Cortex of kidney (tissue), 1 donor: ENCODE measurements at places on chromosomes 5 and 9.

GRCh38 chr9:132125361-132125760, 36.5 kb upstream of the NTNG2 start:
- DNase-seq: no peak

GRCh38 chr5:157502143-157502647, 42.2 kb downstream of the NIPAL4 start:
- no peak for DNase-seq

- no peak for DNase-seq
These were observed 435.9 kb upstream of the TLE4 start for GRCh38 chr9:79135681-79136415.

DNA sequence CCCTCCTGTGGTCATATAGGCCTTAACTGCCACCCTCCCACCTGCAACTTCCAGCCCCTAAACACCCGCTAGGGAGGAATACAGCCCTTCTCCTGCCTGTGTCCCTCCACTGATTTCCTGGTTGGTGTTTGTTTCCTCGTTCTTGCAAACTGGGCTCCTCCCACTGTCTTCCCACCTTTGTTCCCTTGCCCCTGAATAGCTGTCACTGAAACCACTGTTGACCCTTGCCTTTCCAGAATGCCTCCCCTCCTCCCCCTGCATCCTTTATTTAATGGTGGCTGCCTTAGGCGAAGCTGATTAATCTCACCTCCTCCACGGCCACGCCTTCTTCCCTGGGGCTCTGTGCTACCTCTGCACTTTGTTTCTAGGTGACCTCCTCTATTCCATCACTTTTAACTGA, 626.7 kb downstream of the BNC2 start:
- no peak for DNase-seq

DNA sequence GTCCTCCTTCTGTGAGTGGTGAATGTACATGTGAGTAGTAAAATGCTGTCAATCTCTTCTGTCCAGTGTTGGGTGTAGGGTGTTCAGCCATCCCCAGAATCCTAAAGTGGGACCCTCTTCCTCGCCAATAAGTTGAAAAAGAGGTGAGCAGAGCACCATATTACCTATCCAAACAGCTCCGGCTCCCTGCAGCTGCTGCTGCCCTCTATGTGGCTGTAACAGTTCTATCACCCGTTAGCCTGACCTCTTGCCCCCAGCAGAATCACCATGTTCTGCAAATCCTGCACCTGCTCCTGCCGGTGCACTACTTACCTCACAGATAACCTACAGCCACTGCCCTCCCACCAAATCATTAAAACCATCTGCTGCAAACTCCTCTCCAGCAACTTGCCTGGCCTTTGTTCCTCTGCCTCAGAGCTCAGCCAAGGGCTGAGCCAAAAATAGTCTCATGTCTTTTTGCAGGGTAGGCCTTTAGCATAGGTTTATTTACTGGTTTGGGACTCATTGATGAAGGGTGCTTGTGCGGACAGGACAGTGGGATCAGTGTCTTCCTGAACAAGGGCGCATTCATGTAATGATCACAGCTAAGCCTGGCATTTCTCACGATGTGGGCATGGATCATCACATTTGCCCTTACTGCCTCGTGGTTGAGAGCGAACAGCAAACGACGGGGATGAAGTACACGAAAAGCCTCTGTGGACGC, 49.6 kb upstream of the CCL21 start:
- no peak for DNase-seq

GRCh38 chr9:23172206-23172605, 653.8 kb downstream of the ELAVL2 start:
- DNase-seq: no peak

- no peak for DNase-seq
These were observed 493 bp downstream of the P4HA2 start for GRCh38 chr5:132227235-132227484.

DNA sequence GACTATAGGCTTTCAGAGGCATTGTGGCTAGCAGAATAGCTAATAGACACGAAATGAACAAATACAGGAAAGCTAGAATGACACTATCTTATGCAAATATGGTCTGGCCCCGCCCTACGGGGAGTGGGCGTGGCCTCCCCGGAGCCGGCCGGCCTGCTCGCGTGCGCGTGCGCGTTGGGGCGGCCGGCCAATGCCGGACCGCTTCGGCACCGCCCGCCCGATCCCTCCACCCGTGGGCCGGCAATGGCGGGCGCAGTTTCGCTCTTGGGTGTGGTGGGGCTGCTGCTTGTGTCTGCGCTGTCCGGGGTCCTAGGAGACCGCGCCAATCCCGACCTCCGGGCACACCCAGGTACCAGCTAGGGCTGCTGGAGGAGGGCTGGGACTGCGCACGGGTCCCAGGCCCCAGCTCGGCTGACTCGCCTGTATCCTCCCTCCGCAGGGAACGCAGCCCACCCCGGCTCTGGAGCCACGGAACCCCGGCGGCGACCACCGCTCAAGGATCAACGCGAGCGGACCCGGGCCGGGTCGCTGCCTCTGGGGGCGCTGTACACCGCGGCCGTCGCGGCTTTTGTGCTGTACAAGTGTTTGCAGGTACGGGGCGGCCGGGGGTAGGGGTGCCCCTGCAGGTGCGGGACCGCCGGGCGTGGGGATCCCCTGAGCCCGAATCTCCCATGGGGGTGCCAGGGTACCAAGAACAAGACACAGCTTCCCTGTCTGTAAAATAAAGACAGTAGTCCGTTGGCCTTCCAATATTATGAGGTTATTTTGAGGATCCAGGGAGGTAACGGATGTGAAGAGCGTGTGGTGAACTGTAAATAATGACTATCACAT, at the start of gene CCDC107:
Gene CCDC107, plus strand, starts transcription at position 156 of the 831 bp plus-strand sequence. Its CDS starts 88 bp downstream, at position 244.
- DNase-seq: no peak
